ENCODE measurements at places on chromosomes 4 and X.

DNA sequence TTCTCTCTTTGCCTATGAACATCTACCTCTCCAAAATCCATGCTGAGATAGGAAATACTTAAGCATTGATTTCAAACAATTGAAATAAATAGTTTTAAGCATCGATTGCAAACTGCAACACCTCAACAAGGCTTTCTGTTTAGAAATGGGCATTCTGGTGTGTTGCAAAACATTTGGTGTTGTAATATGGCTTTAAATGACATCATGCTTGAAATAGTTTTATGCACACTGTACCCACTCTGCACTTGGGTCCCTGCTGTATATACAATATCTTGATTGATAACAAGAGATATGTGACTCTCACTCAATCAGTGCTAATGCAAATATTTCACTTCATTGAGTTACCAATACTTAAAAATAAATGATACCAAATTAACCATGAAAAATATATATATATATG lies 964.9 kb upstream of the GRIA3 start:
- DNase-seq = no peak

DNA sequence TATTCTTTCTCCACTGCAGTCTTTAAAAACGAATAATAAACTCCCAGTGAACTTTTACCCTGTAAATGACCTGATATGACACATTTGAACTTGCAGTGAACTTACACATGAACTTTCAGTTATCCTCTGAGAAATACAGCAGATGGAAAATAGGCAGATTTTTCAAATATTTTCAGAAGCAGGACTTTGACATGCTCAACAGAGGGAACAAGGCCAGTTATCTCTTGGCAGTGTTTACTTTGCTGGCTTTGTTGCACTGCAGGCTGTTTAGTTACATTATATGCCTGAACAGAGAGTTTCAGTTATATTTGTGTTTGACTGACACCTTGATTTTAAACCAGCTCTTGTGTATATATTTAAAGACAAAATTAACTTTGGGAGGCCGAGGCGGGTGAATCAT lies 47.6 kb upstream of the FGG start:
- DNase-seq = no peak

- DNase-seq = no peak
Observed at GRCh38 chrX:154040307-154040756, 20.6 kb upstream of the IRAK1 start.

DNA sequence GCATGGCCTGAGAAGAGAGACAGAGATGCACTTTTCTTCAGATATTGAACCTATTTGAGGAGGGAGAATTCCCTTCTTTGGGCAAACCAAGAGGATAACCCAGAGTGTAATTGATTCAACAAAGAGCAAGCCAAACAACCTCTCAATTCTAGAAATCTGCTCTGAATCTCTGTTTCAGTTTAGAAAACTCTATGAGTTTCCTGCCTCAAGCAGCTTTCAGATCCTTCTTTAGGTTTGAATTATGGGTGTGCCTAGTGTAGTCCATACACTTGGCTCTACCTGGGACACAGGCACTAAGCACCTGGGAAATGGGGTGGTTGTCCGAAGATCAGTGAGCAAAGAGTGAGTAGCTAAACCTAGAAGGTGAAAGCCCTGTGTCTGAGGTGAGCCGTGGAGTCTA lies 52.0 kb upstream of the MTMR8 start:
- DNase-seq = no peak

DNA sequence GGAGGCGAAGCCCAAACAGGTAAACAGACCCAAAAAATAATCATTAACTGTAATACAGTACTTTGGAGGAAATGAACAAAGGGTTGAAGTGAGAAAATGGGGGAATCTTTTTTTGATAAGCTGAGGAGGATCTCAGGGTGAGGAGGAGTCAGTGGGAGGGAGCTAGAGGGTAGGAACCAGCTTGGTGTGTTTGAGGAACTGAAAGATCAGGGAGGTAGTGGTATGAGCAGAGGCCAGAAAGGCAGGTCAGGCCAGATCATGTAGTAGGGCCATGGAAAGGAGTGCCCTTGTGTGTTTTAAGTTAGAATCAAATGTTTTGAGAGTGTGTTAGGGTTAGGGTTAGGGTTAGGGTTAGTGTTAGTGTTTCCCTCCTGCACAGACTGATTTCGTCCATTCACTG lies 48.8 kb downstream of the PPP2R2C start:
- no peak for DNase-seq

GRCh38 chrX:26409636-26410035 lies 193.7 kb downstream of the MAGEB5 start:
- DNase-seq = no peak

GRCh38 chrX:7201496-7201895 lies 53.5 kb upstream of the PUDP start:
- no peak for DNase-seq

- DNase-seq = no peak
Observed at GRCh38 chr4:88166608-88167007, 8.2 kb upstream of the ABCG2 start.

DNA sequence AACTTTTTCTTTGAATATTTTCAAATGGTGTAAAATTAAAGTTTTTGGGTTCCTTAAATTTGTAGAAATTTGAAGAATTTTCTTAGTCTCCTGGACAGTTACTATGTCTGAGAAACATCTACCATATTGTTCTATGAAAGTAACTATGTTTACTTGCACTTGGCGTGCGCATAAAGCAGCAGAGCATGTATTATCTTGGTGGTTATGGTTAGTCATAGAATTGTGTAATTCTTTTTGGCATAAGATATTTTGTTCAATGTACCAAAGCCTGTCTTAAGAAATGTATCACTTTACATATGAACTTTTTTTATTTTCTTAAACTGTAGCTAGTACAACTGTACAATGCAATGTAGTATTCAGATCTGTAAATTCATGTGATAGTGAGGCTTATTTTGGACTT lies 49.2 kb downstream of the CDS1 start:
- DNase-seq = no peak

DNA sequence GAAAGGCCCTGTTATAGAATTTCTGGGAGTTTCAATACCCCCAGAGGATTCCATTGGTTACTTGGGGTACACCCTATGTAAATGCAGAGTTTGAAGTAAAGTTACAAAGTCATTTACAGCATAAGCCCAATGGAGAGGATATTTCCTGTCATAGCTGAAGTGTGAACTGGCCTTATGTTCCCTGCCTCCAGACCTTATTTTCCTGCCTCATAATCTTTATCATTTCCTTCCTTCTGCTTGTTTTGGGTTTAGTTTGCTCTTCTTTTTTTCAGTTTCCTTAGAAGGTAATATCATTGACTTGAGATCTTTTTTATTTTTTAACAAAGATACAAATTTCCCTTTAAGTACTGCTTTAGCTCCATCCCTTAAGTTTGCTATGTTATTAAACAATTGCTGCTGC lies 85.4 kb downstream of the PPEF1 start:
- DNase-seq = no peak

DNA sequence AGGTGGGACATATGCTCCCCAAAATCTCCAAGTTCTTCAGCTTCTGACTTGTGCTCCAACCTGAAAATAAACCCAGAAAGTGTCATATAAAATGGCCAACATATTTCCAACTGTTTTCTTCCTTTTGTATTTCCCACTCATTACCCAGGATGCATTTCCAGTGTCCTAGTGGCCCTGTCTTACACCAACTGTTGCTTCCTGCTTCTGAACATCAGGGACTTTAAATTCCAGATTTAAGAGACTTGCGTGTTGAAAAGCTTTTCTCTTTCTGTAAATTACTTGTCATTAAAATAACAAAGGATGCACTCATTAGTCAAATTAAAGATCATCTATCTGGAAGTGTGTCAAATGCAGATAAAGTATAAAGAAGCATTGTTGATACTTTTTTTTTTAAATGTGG lies 19.9 kb downstream of the MID1 start:
- DNase-seq = no peak

DNA sequence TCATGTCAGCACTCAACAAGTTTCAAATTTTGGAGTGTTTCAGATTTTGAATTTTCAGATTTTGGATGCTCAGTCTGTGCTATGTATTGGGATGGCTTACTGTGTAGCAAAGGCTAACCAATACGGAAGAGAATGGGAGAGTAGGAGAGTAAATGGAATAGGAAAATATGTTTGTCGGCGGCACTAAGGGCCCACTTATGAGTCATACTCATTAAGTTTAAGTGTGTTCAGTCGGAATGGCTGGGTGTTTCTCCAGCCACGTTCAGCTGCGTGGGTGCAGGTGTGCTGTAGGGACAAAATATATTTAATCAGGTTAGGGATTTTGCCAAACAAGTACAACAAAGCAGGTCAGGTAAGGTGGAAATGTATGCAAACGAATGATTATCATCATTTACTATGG lies 13.6 kb downstream of the FTHL17 start:
- DNase-seq = no peak

- DNase-seq = no peak
Observed at GRCh38 chrX:126137899-126138298, 28.2 kb downstream of the DCAF12L2 start.

DNA sequence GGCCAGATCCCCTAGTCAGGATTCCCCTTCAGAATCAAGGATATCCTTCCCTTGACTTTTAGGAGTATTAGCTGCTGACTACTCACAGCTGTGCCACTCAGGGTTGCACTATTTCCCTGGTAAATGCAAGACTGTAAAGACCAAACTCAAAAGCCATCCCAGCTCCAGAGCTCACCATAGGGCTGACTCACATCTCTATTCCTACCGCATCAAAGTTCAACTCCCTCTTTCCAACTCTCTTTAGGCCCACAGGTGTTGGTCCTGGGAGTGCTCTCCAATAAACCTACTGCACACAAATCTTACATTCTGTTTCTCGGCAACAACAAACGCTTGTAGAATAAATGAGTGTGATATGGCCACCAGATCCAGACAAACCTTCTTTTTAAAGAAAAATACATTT lies 109.6 kb downstream of the PPP3CA start:
- DNase-seq = no peak

DNA sequence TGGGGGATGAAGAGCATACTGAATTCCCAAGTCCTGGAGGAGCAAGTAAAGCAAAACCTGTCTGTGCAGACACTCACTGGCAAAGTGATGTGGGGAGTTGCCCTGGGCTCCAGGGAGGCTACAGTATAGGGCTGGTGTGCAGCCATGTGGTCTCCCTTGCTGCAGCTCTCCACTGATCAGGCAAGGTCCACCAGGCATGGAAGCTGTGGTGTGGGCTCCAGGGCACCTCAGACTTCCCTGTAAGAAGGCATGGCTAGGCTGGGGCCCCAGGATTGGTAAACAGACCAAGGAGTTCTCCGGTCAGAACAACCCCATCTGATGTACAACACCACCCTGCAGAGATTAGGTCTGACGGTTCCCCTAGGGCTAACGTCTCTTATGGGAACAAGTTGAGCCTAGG lies 241.9 kb upstream of the NDST4 start:
- DNase-seq = no peak

DNA sequence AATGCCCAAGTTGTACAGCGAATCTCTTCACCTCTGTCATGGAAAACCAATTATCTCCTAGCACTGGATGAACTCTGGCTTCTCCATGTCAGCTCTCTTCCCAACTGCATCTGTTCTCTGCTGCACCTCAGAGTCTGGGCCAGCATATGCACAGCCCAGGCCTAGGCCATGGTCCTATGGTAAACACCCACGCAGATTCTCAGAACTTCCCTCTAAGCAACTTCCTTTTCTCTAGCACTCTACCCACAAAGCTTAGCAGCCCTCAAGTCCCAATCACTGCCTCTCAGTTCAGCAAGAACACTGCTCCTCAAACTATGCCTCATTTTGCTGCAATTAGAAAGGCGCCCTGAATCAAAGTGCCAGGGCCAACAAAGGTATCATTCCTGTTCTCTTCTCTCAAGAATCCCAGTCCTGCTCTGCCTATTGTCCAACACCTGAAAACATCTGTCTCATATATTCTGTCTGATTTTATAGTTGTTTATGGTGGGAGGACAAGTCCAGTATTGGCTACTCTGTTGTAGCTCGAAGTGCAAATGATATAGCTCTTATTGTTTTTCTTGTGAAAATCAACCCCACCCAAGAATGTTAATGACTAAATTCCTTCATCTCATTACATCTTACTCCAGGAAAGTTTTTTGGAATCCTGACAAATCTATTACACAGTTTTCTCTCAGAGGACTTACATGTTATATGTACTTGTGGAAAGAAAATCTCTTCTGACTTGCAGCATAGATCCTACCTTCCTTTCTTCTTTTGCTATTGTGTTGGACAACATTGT lies 85.4 kb downstream of the DCHS2 start:
- no peak for DNase-seq

DNA sequence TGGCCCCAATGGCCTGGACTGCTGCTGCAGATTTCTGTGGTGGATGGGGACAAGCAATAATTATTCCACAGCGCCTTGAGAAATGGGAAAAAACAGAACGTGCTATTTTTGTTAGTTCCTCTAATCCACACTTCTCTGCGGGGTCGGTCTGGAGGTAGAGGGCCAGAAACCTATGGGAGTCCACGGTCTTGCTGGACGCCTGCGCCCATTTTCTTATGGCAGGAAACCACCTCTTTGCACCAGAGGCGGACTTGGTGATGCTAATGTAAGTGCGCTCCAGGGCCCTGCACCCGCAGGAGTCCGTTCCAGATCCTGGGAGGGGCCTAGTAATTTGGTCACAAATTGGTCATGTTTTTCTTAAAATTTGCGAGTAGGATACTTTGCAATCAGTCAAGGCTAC lies 25.9 kb upstream of the CLDN24 start:
- no peak for DNase-seq

DNA sequence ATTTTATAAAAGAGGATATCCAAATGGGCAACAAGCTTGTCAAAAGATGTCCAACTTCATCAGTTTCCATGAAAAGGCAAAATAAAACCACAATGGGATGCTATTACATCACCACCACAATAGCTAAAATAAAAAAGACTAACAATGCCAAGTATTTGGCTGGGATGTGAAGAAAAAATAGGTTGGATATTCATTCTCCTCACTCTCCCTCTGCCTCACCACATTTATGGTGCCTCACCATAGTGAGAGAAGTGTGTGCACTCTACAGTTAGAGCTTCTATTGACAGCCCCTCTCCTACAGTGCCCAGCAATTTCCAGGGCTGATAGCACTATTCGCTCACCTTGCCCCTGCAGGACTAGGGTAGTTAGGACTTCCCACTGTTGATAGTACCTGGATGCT lies 25.5 kb downstream of the VEGFC start:
- no peak for DNase-seq

DNA sequence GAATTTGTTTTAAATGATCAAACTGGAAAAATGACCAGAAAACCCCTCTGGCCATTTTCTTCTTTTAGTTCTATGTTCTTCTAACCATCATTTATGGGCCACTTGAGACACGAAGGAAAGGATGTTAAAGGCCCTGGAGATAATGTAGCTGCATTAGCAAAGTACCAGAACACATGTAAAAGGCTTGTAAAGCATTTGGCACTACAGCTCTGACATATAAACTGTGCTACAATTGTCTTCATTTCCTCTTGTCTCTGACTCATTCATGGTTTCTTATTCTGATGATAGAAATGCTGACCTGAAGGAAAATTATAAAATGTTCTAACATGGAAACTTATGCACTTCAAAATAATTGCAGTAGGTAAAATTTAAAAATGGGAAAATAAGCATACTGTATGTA lies 388.7 kb downstream of the FAT4 start:
- no peak for DNase-seq

- no peak for DNase-seq
Observed at GRCh38 chrX:100645106-100645505, 1.1 kb downstream of the SRPX2 start.
